ENCODE measurements at places on chromosomes 6 and 20.

DNA sequence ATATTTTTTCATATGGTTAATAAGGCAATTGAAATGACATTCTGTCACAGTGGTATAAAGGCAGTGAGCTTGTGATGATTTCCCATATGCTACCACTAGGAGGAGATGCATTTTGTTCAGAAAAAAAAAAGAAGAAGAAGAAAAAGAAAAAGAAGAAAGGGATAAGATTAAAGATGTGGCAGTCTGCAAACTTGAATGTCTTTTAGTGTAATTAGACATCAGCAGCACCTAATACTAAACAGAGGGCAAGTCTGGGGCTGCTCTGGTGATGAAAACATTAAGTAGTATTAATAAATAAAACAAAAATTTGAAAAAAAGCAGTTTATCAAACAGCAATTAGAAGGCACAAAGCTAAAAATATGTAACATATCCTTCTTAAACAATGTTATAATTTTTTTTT, 95.4 kb upstream of the DEFB112 start:
- DNase-seq: no peak

DNA sequence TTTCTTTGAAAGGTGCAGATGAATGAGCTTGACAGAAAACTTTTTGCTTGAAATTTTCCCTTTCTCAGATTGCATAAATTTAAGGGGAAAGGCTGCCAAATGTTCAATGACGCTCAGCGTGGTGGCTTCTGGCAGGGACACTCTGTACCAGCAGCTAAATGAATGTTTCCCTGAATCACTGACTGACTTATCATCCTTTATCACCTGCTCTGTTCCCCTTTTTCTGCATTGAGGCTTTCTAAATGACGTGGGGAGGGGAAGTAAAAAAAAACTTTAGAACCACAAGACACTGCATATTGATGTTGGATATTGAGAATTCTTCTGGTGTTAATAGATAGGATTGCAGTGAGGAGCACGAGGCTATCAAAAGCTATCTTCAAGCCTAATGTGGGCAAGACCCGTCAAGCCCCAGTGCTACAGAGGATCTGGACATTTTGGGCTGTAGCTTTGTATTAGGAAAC, 46.9 kb upstream of the ENPP5 start:
- no peak for DNase-seq

GRCh38 chr20:46992640-46993035, 98.0 kb downstream of the EYA2 start:
- no peak for DNase-seq

DNA sequence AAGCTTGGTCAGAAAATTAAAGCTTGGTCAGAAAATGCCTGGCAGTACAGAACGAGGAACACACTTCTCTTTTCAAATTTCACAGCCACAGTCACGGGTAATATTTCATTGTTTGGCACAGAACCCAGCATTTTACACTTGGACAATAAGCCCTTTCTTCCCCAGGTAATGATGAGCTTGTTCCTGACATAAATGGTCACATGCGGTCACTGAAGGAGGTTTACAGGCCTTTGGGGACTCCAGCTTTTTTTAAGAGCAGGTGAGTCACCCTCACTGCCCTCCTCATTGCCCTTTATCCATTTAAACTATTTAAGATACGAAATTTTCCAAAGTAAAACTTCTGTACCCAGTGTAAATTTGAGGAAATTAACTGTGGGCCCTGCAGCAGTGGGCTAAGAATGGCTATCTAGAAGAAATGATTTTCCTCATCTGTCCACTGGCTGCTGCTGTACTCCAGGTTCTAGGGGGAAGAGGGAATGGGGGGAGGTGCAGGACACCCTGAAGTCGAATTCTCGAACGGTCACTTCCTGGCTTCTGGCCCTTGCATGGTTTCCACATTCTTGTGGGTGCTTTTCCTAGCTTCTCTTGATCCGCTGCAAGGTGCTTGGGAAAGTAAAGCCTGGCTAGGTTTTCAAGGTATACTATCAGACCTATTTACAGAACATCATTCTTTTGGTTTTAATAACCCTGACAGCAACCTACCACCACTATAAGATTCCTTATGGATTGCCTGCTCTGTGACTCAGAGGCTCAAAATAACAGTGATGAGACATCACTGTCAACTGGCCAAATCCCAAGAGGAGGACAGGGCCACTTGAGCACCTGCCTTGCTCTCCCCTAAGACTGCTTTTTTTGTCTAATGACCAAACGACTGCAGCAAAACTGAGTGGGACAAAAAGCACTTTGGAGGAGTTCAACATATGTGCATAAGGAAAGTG, 75.8 kb downstream of the PREP start:
- DNase-seq: no peak

- no peak for DNase-seq
These were observed 60.2 kb upstream of the RPS6KA2 start for GRCh38 chr6:166687070-166687878.

DNA sequence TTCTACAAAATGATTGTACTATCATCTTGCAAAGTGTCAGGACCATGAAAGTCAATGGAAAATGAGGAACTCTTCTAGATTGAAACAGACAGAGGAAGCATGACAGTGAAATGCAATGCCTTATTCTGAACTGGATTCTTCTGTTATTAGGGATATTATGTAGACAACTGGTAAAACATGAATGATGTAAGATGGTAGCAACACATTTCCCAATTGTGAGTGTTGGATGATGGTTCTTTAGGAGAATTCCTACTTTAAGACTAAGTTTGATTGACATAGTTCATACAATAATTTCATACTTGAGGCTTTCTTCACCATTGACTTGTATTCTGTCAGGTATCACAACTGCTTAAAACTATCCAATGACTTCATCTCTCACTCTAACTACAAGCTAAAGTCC, 4.5 kb downstream of the UBE3D start:
- DNase-seq: no peak

- DNase-seq: no peak
These were observed 149.5 kb downstream of the DOK5 start for GRCh38 chr20:54624706-54625390.

DNA sequence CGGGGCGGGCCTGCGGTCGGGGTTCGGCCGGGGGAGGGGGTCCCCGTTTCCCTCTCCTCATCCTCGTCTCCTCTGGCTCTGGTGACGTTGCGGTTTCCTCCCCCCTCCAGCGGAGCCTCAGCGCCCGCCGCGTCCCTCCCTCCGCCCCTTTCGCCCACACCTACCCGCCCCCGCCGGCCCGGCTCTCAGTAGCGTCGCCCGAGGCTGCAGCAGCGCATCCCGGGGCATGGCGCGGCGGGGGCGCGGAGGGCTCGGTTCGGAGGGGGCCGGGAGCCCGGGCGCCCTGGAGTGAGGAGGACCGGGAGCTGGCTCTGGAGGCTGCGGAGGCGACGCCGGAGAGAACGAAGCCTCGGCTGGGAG, at the start of gene DSE:
TSS of gene DSE (plus strand) at position 188 of the 360 bp plus-strand sequence. CDS start 28,304 bp downstream, outside the sequence.
- peak; percentile 71 for DNase-seq

- DNase-seq: no peak
These were observed 36.9 kb downstream of the CRYBG1 start for GRCh38 chr6:106397431-106397830.

- no peak for DNase-seq
These were observed 26.1 kb downstream of the PTPN1 start for GRCh38 chr20:50536333-50536732.

GRCh38 chr6:47457370-47457769, 20.2 kb upstream of the CD2AP start:
- no peak for DNase-seq

- peak; percentile 34 for DNase-seq
These were observed 151.2 kb upstream of the TMEM170B start for GRCh38 chr6:11386323-11386722.

GRCh38 chr20:49993301-49993751, 10.5 kb downstream of the SNAI1 start:
- no peak for DNase-seq

DNA sequence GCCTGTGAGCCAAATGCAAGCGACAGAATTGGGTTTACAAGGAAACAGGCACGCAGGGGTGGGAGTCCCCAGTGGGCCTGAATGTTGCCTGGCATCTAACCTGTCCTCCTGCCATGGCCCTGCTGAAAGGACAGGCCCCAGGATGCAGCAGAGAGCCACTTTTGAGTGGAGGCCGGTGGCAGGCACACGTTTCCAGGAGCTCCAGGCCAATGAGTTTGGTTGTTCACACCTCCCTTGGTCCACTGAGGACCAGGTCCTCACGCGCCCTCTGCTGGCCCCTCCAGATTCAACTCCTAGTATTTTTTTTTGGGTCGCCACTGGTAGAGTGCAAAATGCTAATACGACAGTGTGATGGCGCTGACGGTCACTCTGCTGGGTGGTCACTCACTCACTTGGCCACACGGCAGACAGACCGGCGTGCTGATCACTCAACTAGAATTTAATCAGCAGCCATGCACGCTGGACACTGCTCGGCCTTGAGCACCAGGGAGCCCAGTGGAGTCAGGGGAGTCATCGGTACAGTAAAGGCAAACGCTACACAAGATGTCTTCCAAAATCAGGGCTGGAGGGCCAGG, 81.7 kb upstream of the NFATC2 start:
- peak; percentile 64 for DNase-seq

GRCh38 chr6:21395121-21395520, 198.4 kb upstream of the SOX4 start:
- no peak for DNase-seq

- no peak for DNase-seq
These were observed 2.1 kb downstream of the BPIFB4 start for GRCh38 chr20:33081411-33082154.

DNA sequence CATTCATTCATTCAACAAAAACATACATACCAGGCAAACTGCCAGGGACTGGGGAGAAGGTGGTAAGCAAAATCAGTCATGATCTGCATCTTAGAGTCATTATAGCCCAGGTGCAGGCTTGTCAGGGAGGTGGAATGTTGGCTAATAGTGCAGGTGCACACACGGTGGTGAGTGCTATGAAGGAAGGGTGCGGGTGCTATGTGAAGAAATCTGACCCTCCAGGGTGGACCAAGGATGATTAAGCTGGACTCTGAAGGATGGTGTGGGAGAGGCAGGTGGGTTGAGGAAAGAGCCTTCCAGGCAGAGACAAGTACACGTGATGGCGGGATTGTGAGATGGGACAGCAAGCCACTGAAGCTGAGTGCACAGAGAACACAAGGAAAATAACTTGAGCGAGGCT, 77.4 kb downstream of the B3GAT2 start:
- DNase-seq: no peak

DNA sequence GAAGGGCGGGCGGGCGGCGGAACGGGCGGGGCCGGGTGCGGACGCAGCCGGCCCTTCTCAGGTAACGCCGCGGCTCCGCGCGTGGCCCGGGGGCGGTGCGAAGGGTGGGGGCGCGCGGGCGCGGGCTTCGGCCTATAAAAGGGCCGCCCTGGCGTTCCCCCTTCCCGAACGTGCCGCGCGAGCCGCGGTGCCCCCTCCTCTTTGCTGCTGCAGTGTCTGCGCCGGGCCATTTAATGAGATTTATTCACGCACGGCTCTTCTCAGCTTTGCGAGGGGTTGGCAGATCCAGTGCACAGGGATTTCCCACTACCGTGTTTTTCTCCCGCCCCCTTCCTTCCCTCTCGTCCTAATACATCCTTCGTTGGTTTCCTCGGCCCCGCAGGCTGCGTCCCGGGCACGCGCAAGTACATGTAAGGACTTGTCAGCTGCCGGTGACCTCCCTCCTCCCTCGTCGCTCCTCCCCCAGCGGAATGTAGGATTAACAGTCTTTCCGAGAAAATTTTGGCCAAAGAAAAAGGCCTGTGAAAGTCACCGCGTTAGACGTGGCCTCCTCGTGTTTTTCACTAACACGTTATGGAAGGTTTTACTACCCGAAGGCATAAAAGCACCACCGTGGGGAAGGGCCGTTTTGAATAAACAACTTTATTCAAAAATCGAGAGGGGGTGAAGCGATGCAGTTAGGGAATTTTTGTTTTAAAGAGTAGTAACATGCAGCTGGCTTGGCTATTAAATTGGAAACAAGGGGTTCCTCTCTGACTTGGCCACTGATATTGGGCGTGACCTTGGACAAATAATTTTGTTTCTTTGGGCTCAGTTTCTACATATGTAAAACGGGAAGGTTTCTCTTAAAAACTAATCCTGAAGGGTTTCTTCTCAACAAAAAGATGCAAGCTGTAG, 966 bp upstream of the REV3L start:
- peak; percentile 48 for DNase-seq

DNA sequence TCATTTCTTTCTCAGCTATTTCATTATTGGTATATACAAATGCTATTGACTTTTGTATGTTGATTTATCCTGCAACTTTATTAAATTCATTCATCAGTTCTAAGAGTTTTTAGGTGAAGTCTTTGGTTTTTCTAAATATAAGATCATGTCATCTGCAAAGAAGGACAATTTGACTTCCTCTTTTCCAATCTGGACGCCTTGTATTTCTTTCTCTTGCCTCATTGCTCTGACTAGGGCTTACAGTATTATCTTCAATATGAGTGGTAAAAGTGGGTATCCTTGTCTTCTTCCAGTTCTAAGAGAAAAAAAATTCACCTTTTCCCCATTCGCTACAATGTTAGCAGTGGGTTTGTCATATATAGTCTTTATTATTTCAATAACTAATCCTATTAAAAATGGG, 38.0 kb downstream of the KIF16B start:
- DNase-seq: no peak

- DNase-seq: no peak
These were observed 19.6 kb upstream of the PIM1 start for GRCh38 chr6:37150314-37150713.

- DNase-seq: no peak
These were observed 89.7 kb downstream of the PREP start for GRCh38 chr6:105313211-105313610.

- DNase-seq: no peak
These were observed 14.9 kb downstream of the TMEM170B start for GRCh38 chr6:11552442-11552841.

GRCh38 chr20:4067600-4068261, 52.4 kb upstream of the RNF24 start:
- DNase-seq: no peak

GRCh38 chr6:89777455-89777854, 42.1 kb downstream of the MDN1 start:
- DNase-seq: no peak

DNA sequence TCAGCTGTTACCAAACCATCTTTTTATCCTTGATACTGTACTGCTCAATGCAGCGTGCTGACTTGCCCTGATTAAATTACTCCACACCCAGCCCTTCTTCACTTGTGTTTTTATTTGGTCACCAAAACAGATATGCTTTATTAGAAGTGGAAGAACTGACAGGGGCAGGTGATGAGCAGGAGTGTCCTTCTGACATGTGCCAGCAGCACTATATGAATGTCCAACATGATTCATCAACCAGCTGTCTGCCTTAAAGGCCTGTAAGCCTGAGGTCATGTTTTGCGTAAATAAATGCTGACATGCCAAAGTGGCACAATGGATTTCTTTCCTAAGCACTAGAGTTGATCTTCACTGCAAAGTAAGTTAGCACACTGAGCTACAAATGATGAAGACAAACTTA, 15.4 kb downstream of the POPDC3 start:
- DNase-seq: no peak

- no peak for DNase-seq
These were observed 59.3 kb upstream of the AKAP12 start for GRCh38 chr6:151180330-151181048.

- DNase-seq: no peak
These were observed 10.2 kb downstream of the ZSCAN23 start for GRCh38 chr6:28433119-28433518.
